ENCODE measurements at places on chromosomes 16 and 17.
A peak's percentile ranks its signal among the peaks of the same experiment; 100 is the strongest.

DNA sequence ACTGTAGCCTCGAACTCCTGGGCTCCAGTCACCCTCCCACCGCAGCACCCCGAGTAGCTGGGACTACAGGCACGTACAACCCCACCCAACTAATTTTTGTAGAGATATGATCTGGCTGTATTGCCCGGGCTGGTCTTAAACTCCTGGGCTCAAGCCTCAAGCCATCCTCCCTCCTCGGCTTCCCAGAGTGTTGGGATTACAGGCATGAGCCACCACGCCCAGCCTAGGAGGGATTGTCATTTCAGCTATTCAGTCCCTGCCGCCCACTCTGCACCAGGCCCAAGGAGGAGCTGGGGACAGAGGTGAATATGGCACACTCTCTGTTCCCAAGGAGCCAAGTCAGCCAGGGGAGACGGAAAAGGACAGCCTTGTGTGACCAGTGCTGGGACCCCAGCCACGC is 256.2 kb downstream of the PARN start:
- DNase-seq = no peak

GRCh38 chr16:79607587-79607986 is 7.0 kb upstream of the MAF start:
- no peak for DNase-seq

DNA sequence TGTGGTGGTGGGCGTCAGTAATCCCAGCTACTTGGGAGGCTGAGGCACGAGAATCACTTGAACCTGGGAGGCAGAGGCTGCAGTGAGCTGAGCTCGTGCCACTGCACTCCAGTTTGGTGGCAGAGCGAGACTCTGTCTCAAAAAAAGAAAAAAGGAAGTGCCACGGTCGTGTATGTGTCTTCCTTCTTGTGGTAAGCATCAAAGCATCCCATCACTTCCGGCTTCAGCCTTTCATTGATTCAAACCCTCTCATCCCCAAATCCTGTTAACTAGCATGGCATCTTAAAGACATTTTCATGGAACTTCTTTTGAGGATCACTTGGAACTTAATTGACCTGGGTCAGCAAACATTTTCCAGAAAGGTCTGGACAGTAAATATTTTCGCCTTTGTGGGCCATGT is 126.2 kb downstream of the CPPED1 start:
- peak; percentile 35 for DNase-seq

DNA sequence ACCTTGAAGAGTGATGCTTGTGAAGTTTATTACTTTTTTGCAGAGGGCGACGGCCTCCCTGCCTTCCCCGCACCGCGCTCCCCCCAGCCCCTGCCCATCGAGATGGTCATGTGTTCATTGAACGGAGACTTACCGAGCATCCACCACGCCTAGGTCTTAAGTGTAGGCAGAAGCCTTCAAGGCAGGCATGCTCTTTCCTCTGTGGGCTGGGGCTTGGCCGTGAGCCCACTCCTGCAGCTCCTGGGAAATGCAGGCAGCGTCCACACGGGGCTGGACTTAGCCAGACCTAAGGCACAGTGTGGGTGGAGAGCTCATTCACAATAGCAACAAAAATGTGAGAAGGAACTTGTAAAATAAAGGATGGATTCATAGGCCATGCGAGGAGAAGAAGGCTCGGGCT is 19.2 kb downstream of the RNF213 start:
- no peak for DNase-seq

DNA sequence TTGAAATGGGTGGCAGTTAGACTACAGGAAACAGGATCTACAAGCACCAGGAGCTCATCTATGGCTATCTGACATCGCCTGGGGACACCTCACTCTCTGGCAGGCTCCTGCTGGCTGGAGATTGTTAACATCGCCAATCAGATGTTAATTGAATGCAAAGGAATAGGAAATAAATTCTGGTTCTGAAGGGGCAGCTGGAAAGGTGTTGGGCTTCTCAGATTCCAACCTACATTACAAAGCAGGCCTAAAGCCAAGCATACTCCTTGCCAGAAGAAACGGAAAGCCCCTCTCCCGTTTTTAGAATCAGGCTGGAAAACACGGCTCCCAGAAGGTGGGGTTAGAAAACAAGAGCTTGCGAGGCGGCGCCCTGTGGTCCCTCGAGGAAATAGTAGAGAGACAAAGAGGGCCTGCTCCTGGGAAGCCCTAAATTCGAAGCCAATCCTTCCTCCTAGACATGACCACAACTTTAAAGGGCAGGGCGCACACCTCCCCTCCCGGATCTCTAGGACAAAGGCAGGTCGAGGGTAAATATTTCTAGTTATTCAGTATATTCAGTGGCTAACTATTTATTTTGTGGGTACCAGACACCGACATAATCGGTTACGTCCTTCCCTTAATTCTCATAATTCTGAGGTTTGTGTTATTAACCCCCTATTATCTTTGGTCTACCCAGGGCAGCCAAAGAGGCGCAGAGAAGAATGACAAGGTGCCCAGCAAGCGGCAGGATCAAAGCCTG is 763 bp upstream of the TOM1L1 start:
- DNase-seq = no peak

DNA sequence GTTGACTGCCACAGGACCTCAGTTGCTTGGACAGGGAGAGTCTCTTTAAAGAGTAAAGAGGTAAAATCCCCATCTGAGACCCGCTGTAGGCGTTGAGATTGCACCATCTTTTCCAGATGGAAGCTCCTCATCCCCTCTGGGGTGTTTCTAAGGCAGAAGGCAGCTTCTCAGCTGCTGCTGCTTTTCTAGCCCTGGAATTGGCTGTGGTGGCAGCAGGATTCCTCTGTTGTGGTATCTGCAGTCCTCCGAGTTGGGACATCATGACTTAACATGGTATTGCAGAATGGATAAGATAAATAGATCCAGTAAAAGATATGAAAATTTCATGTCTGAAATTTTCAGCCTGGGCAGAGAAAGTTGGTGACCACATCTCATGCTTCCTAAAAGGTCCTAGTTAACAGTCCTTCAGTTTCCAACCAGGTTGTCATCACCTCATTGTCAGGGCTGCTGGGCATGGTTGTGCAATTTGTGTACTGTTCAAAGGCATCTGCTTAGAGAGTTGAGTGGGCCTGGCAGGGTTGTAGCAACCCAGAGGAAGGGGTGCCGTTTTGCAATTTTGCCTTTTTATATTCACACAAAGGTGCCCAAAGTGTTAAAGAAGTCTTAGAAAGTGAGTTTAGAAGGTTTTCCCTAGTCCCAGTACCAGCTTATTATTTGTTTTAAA is 150.4 kb downstream of the SPECC1 start:
- no peak for DNase-seq

- DNase-seq = no peak
Observed at GRCh38 chr16:50238868-50239301, 27.5 kb upstream of the ADCY7 start.

DNA sequence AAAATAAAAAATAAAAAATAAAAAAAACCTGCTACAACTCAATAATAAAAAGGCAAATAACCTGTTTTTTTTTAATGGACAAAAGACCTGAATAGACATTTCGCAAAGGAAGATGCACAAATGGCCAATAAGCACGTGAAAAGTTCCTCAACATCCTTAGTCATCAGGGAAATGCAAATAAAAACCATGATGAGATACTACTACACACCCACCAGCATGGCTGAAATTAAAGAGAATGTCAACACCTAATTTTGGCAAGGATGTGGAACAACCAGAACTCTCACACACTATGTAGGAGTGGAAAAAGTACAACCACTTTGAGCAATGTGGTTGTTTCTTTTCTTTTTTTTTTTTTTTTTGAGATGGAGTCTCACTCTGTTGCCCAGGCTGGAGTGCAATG is 24.6 kb downstream of the COG7 start:
- DNase-seq = no peak

DNA sequence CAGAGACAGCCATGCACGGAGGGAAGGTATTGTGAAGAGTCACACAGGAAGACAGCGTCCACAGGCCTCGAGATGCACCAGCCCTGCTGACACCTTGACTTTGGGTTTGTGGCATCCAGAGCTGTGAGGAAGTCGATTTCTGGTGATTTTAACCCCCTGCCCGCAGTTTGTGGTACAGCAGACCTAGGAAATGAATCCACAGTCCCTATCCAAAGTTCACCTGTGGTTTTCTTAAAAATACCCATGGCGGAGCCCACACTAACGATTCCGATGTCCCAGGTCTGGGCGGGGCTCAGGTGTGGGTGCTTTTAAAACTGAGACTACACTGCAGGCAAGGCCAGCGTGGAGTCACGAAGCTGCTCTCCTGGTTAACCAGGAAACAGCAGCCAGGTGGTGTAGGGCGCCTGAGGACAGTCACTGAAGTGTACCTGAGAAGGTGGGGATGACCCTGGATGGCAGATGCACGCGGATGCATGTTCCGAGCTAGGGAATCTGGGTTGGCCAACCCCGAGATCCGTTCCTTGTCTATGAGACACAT is 14.4 kb upstream of the MEAK7 start:
- no peak for DNase-seq

DNA sequence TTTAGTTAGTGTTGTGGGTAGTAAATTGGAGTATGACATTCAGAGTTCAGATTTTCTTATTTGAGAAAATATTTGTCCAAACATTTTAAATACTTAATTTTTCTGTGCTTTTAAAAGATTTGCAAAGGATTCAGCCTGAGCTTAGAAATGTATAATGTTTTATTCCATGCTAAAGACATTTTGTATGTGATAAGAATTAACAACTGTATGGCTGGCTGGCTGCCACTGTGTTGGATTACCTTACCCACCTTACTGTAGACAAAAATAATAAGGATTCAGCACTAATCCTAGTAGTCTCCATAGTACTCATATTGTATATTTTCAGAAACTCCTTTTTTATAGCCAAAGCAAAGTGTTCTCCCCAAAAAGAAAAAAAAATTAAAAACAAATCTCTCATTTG is 74.8 kb downstream of the TANC2 start:
- no peak for DNase-seq

- DNase-seq = no peak
Observed at GRCh38 chr17:3800362-3801271, at the start of gene ITGAE. Gene ITGAE (minus strand): TSS chr17:3801188. CDS start chr17:3801144, 44 bp downstream.

GRCh38 chr17:81009136-81009535 is 17.5 kb downstream of the CHMP6 start:
- peak; percentile 93 for DNase-seq

DNA sequence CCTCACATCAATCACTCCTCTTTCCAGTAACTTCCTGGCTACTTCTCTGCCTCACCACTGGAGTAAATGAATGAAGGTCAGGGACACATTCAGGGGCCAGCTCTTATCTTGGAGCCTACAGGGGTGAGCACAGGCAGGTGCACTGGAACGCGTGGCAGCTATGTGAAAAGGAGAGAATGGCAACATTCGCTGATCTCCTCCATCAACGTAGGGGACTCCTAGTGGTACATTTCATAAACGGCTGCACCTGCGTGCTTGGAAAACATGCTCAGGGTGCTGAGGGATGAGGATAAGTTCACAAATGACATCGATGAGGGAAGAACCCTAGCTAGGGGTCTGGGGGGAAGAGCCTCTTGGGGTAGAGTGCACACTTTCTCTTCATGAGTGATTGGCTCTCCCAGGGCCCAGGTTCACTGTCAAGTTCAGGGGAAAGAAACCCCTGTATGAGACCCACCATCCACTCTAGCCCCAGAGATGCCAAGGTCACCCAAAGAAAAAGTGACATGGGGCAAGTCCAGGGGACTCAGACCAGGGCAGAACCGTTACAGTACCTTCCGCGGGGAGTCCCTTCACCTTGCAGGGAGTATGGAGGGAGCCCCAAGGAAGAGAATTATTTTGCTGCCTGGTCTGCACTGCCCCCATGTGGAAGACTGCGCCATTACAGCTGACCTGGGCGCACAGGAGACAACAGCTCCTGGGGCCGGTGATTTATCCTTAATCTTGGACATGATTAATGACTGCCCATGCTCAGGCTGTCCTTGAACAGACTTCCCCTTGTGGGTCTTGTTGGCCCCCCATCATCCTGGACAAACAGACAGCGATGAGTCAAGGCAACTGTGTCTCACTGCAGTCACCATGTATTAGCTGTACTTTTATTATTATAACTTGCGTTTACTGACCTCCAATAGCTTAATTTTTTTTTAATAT is 30.1 kb downstream of the VAC14 start:
- no peak for DNase-seq

DNA sequence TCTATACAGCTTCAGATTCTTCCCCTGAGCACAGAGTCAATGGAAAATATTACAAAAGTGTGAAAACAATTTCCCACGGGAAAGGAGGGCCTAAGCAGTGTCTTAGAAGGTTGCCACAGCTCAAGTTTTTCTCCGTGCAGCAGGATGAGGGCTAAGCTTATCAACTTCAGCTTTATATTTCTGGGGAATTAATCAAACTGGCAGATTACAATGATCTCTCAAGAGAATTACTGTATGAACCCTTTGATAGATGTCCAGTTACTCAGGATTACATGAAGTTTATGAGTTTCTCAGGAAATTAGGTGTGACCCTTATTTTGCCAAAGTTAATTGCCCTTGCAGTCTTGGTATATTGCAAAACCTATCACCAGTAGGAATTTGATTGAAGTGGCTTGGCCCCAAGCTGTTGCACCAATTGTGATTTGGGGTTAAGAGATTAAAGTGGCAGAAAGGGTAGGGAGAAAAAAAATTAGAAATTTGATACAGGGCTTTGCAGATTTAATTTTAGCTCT is 298.4 kb downstream of the MAP2K6 start:
- no peak for DNase-seq

DNA sequence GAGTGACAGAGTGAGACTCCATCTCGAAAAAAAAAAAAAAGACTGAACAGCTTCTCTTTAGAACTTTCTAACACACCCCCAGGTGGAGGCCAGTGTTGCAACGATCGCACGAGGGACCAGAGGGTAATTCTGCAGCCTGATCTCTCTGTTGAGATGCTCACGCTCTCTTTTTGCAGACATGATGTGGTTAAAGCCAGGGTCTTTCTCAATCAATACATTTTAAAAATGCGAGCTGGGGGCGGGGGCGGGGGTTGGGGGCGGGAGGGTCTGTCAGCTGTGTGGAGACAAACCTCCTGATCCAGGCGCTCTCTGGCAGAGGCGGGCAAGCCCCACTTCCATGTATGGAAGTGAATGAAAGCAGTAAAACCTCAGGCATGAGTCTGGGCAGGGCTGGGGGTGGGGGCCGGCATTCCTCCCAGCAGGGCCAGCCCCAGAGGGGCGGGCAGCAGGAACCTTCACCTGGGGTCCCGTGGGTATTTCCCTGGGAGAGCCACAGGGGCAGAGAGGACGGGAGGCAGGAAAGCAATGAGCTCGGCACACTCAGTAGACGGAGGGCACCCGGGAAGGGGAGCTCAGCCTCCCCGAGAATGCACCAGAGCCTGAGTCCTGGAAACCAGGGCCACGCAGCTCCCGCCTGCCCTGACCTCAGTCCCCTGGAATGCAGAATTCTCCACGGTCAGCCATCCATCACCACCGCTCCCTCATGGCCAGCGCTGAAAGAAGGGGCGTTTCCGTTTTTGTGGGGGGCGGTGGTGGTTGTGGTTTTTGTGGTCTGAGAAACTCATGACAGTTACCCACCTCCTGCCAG is 28.0 kb downstream of the NXN start:
- peak; percentile 42 for DNase-seq

- no peak for DNase-seq
Observed at GRCh38 chr16:54934481-54935265, 4.0 kb downstream of the IRX5 start.

DNA sequence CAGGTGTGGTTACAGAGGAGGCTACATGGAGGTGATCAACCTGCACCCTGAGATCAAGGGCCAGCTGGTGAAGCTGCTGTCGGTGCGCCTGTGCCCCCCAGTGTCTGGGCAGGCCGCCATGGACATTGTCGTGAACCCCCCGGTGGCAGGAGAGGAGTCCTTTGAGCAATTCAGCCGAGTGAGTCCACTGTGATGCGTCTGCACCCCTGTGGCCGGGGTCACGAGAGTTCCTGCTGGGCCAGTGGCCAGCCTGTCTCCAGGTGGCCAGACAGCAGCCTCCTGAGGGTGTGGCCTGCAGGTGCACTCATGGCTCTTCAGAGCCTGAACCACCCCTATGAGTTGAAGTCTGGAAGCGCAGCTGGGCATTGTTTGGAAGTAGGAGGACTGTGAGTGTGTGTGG is 38.1 kb downstream of the GPT2 start:
- no peak for DNase-seq
